C1 segment of cervical spinal cord (tissue), 14 donors: ENCODE measurements at places on chromosomes 5 and 9.

DNA sequence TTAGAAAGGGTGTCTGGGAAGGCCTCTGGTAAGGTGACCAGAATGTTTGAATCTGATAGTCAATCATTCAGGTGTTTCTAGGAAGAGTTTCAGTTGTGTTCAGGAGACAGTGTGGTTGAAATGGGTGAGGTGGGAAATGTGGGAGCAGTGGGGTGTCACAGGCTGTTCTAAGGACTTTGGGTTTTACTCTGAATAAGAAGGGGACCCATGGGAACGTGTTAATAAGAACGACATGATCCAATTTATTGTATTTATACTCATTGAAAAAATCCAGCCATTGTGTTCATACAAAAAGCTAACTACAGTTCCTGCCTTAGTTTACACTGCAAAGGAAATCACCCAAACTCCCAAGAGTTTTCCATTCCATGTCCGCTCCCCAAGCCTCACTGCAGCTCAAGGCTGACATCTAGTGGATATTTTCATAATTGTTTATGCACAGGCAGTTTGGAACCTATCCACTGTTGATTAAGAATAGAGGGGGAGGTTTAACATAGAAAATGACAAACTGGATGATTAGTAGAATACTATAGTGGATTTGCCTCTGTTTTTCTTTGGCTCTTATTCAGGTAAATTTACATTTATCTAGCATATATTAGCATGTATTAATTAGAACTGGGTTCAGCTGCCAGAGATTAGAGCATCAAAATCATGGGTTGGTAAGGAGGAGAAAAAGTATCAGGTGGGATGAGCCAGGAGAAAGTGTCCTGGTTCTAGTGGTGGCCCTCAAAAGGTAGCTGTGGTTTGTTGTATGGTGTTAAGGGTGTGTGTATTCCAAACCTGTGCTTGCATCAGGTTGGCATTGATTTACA is 17.7 kb downstream of the CAVIN4 start:
- DNase-seq, result no peak

GRCh38 chr9:14400658-14400995 is 86.7 kb upstream of the NFIB start:
- no peak for DNase-seq

GRCh38 chr5:57176350-57176857 is 2.5 kb downstream of the GPBP1 start:
- no peak for DNase-seq

- DNase-seq, result no peak
Observed at GRCh38 chr5:172312286-172312685, 28.7 kb upstream of the UBTD2 start.

DNA sequence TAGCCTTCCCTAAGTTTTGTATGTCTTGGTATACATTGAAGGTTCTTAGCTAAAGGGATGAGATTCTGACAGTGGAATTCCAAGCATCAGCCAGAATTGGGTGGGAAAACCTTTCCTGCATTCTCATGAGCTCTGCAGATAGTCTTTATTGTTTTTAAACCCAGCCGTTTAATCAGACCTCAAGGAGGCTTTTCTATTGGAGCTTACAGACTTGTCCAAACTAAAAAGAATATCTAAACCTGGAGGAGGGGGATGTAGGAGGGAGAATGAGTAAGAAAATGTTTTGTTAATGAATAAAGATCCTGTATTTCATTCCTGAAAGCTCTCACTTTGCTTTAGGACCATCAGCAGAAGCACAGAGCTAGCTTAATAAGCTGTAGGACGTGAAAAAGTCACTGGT is 41.7 kb downstream of the EBF1 start:
- DNase-seq, result peak; percentile 52

DNA sequence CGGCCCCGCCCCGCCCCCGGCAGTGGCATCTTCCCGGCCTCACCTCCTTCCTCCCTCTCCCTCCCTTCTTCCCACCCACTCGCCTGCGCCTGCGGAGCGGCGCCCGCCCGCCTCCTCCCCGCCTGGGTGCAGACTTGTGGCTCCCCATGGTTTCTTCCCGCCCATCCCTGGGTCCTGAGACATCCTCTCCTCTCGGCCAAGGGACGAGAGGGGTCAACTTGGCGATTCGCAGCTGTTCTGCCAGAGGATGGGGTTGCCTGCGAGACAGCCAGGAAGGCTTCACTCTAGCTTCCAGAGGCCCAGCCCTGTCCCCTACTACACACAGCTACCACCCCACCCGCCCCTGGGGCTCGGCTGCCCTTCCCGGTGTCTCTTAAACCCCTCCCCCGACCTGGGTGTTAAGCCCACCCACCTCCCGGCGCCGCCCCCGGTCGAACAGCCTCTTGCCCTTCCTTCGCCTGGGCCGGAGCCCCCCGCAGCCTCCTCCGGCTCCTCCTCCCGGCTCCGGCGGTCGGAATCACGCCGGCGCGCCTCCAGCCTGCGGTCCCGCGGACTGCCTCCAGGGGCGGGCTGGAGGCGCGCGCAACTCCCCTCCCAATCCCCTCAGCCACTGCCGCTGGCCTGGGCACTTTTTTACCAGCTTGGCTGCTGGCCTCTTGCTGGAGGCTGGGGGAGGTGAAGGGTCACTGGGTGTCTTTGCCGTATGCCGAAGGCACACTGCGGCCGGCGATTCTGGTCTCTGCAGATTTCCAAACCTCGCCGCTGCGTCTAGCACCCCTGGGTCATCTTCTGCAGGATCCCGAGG is 1.9 kb downstream of the JADE2 start:
- peak; percentile 83 for DNase-seq

DNA sequence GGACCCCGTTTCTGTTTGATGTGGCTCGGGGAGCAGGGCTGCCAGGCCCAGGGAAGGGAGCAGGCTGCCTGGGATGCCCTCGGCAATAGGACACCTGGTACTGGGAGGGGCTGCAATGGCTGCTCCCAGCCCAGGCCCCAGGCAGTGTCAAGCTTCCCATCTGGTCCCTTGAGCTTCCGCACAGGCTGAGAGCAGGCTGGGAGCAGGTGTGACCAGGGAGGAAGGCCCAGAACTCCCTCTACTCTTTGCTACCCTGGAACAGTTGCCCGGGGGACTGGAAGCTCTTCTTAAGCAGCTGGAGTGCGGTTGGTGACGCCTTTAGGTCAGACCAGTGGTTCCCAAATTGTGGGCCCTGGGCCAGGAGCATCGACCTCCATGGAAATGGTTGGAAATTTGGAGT is 186.9 kb downstream of the GADD45G start:
- no peak for DNase-seq

DNA sequence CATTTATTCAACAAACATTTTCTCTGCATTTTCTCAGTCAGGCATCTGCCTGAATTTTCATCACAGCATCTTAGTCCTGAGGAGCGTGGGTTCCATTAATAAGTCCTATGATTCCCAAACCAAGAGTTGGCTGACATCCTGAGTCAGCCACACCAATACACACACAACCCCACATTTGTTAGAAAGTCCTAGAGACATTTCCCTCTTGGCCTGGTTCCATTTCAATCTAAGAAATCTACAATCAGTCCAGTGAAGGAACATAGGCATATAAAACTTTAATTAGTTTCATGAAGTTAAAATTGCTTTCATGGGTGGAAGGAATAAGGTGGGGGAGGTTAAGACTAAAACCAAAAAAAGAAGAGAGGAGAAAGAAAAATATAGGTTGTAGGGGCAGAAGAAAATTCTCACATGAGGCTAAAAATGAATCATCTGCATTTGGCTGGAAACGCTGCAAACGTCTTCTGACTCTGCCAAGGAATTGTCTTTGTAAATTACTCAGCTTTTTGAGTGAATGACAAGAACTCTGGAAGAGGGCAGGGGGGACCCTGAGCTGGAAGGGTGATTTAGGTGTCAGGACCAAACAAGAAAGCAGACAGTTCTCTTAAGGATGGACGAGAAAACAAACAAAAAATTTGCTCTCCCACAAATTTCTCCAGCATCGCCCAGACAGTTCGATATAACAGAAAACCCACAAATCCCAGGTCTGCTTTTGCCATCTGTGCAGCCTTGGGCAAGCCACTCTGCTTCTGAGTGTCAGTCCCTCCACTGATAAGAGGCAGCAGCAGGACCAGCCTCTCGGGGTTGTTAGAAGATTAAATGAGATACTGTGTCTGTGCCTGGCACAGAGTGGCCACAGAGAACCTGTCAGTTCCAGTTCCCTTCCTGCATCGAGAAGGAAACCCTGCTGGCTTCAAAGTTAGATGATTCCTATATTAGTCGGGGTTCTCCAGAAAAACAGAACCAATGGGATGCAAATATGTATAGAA is 289.7 kb downstream of the CDK5RAP2 start:
- no peak for DNase-seq

- no peak for DNase-seq
Observed at GRCh38 chr9:90044710-90045151, 439.9 kb downstream of the GADD45G start.

DNA sequence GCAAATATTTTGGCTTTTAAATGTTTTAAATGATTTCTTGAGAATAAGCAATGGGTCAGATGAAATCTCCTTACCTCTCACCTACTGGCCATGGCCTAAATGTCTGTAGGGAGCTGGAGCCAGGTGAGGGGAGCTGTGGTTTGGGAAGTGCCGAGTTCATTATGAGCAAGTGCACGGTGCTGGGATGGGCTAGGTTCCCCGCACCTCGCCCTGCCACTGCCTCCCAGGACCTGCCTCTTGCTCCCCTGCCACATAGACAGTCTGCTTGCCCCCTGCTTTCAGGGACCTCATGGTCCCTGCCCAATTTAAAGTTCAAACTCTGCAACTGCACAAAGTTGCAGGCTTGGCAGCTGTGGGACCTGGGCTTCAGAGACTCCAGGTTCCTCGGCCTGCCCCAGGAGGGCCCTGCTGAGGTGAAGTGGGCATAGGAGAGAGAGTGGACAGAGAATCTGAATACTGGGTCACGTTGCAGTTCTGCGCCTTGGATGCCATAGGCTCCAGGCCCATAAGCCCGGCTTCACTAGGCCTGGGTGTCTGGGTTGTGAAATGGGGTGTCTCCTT is 5.4 kb downstream of the OR13J1 start:
- DNase-seq, result no peak

DNA sequence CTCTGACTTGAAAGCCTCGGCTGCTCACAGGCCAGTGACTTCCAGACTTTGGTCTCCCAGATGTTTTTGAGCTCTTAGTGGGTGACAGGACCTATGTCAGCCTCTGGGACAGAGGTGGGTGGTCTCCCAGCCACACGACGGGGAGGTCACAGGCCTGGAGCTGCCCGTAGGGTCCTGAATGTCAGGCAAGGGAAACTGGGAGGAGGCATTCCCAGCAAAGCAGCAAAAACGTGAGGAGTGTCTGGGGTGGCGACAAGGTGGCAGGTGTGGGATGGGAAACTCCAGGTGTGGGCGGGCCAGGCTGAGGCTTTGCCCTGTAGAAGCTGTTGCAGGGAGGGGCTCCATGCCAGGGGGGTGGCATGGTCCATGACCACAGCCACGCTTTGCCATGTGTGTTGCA is 110.5 kb downstream of the CACNA1B start:
- no peak for DNase-seq

DNA sequence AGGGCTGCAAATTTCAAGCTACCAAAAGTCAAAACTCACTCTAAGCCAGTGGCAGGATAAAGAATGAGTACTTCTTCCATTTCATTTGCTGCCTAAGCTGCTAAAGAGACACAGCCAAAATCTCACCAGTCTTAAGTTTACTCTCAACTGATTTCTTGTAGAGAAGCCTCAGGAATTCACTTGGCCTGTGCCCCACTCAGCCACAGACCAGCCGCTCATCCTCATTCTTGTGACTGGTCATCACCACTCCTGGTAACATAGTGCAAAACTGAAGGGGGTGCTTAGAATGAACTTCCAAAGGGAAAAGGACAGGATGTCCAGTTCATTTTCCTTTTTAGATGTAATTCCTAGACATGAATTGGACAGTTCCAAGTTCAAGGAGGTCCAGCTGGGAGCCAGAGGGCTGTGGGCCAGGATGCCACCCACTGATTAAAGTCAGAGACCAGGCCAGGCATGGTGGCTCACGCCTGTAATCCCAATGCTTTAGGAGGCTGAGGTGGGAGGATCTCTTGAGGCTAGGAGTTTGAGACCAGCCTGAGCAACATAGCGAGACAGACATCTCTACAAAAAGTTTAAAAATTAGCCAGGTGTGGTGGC is 72.7 kb upstream of the RANBP3L start:
- peak; percentile 55 for DNase-seq

DNA sequence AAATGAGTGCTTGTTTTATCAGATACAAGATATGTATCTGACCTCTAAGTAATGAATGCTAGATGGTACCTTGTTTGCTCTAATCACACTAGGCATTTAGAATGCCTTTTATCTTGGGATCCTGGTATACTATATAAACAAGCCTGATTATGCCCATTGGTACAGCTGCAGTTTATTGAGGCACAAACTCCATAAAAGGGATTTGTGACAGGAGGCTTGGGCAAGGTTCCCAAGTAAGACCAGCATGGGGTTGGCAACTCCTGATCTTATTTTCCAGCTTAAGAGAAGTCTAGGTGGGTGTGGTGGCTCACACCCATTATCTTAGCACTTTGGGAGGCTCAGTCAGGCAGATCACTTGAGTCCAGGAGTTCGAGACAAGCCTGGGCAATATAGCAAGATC is 93.9 kb upstream of the DMRT1 start:
- DNase-seq, result no peak

GRCh38 chr5:170510559-170510958 is 6.7 kb downstream of the KCNIP1 start:
- no peak for DNase-seq

- no peak for DNase-seq
Observed at GRCh38 chr5:149893403-149893931, 51.1 kb downstream of the PDE6A start.
